ENCODE measurements at places on chromosomes 6 and 20.

DNA sequence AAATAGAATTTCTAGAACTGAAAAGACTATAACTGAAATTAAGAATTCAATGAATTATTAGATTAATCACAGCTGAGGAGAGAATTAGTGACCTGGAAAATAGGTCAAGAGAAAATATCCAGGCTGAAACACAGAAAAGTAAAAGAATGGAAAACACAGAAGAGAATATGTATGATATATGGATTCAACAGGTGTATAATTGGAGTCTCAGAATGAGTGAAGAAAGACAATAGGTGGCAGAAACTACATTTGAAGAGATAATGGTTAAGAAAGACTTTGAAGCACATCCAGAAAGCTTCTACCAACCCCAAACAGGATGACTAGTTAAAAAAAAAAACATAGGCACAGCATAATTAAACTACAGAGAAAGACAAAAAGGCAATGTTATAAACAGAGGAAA, 196.2 kb upstream of the ASCC3 start:
- DNase-seq: no peak

GRCh38 chr20:39700528-39700927, 738.4 kb downstream of the DHX35 start:
- DNase-seq: no peak

- DNase-seq: no peak
Measured at GRCh38 chr6:105803442-105803841, 282.7 kb upstream of the PRDM1 start.

GRCh38 chr6:108904741-108905140, 56.5 kb downstream of the ARMC2 start:
- peak; percentile 18 for DNase-seq

Measured in CD4-positive, alpha-beta T cell treated with Interleukin-17A for 1 hour (primary cell).